HCT116 (cell line): ENCODE measurements at places on chromosomes 3 and 15.

GRCh38 chr3:129231331-129232119 lies 17.9 kb upstream of the COPG1 start:
- H3K27ac ChIP-seq, result no peak overlapping the region
- peaks cover 18% of the 10 kb centered on the region for H3K4me1 ChIP-seq
- H3K27me3 ChIP-seq, result no peaks in the 10 kb centered on the region
- H3K36me3 ChIP-seq, result no peaks in the 10 kb centered on the region

DNA sequence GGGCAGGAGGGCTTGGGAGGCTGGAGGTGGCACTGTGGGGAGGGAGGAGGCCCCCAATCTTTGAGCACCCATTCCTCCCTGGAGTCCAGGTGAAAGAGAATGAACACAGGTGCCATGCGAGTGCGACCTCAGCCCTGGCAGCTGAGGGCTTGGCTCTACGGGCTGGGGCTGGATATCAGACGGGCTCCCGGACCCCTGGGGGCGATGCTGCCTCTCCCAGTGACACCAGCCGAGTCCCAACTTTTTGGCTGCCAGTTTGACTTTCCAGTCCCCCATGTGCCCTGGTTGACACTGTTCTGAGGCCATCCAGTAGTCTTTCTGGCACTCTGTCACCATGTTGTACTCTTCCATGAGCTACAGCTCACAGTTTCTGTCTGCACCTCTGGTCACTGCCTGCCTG lies 1.2 kb downstream of the VILL start:
- H3K4me3 ChIP-seq, result no peak overlapping the region
- H3K27ac ChIP-seq, result no peak overlapping the region
- peaks cover 7% of the 10 kb centered on the region; the same call in 1 of the 2 replicates for H3K4me1 ChIP-seq
- H3K36me3 ChIP-seq, result no peaks in the 10 kb centered on the region
- no peak for DNase-seq

DNA sequence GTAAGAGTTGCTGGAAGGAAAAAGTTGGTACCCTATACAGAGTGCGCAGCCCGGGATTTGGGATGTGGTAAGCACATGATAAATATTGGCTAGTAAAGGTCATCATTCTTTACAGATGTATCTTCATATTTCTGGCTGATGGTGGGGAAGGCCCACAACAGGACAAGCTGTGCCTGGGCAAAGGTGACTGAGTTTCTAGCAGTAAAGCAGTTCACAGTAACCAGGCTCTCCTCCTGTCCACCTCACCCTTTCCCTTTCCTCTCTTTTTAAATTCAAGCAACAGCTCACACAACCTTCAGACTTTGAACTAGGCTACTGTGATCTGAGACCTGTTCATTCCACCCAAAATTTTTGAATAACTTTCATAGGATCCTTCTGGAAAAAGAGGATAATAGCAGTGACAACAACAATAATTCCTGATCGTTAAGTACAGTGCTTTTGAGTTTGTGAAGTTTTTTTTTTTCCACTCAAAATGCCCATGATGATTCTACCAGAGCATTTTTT lies 145.9 kb upstream of the TBL1XR1 start:
- H3K27ac ChIP-seq, result no peak overlapping the region
- H3K4me3 ChIP-seq, result no peak overlapping the region
- H3K27me3 ChIP-seq, result no peaks in the 10 kb centered on the region
- no peaks in the 10 kb centered on the region for H3K36me3 ChIP-seq

- peak; percentile 73 for DNase-seq
- no peak overlapping the region for H3K4me3 ChIP-seq
- no peaks in the 10 kb centered on the region for H3K36me3 ChIP-seq
- H3K27ac ChIP-seq, result peak overlapping the region; percentile 40; the same call in 1 of the 2 replicates
These were observed 182.2 kb downstream of the WDR76 start for GRCh38 chr15:44009038-44009437.

GRCh38 chr3:145857956-145858355 lies 303.0 kb downstream of the PLOD2 start:
- H3K27me3 ChIP-seq, result no peaks in the 10 kb centered on the region
- no peak overlapping the region for H3K27ac ChIP-seq
- no peak for DNase-seq
- no peaks in the 10 kb centered on the region for H3K4me1 ChIP-seq
- no peaks in the 10 kb centered on the region for H3K36me3 ChIP-seq
- no peak overlapping the region for H3K4me3 ChIP-seq

DNA sequence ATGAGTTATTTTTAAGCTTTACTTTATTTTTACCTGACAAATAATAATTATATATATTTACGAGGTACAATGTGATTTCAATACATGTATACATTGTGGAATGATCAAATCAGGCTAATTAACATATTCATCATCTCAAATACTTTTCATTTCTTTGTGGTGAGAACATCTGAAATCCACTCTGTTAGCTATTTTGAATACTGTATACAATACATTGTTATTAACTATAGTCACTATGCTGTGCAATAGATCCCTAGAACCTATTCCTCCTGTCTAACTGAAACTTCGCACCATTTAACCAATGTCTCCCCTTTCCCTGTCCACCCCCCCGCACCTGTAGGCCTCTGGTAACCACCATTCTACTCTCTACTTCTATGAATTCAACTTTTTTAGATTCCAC lies 7.9 kb upstream of the SPPL2A start:
- no peaks in the 10 kb centered on the region for H3K36me3 ChIP-seq
- DNase-seq, result no peak
- no peak overlapping the region for H3K4me3 ChIP-seq
- no peaks in the 10 kb centered on the region for H3K27me3 ChIP-seq
- H3K27ac ChIP-seq, result no peak overlapping the region

- no peak overlapping the region for H3K27ac ChIP-seq
- no peaks in the 10 kb centered on the region for H3K27me3 ChIP-seq
- H3K4me1 ChIP-seq, result peaks cover 18% of the 10 kb centered on the region
- no peak for DNase-seq
- no peaks in the 10 kb centered on the region for H3K36me3 ChIP-seq
These were observed 207.5 kb upstream of the NR2F2 start for GRCh38 chr15:96123028-96123400.

- H3K4me1 ChIP-seq, result no peaks in the 10 kb centered on the region
- H3K36me3 ChIP-seq, result no peaks in the 10 kb centered on the region
- H3K27me3 ChIP-seq, result no peaks in the 10 kb centered on the region
- H3K27ac ChIP-seq, result no peak overlapping the region
- no peak for DNase-seq
- no peak overlapping the region for H3K4me3 ChIP-seq
These were observed 296.8 kb downstream of the ARRDC4 start for GRCh38 chr15:98257290-98257689.

GRCh38 chr15:89030311-89030710 lies 57.9 kb upstream of the ABHD2 start:
- no peaks in the 10 kb centered on the region for H3K27me3 ChIP-seq
- no peak overlapping the region for H3K4me3 ChIP-seq
- no peaks in the 10 kb centered on the region for H3K36me3 ChIP-seq
- H3K27ac ChIP-seq, result no peak overlapping the region
